ENCODE measurements at places on chromosomes 6 and 20. TPM values are rescaled to one million over a fixed set of nuclear protein-coding genes. Genes with fewer than 3 reads are reported as not detected.

The RHAG gene
- not detected for total RNA-seq

DNA sequence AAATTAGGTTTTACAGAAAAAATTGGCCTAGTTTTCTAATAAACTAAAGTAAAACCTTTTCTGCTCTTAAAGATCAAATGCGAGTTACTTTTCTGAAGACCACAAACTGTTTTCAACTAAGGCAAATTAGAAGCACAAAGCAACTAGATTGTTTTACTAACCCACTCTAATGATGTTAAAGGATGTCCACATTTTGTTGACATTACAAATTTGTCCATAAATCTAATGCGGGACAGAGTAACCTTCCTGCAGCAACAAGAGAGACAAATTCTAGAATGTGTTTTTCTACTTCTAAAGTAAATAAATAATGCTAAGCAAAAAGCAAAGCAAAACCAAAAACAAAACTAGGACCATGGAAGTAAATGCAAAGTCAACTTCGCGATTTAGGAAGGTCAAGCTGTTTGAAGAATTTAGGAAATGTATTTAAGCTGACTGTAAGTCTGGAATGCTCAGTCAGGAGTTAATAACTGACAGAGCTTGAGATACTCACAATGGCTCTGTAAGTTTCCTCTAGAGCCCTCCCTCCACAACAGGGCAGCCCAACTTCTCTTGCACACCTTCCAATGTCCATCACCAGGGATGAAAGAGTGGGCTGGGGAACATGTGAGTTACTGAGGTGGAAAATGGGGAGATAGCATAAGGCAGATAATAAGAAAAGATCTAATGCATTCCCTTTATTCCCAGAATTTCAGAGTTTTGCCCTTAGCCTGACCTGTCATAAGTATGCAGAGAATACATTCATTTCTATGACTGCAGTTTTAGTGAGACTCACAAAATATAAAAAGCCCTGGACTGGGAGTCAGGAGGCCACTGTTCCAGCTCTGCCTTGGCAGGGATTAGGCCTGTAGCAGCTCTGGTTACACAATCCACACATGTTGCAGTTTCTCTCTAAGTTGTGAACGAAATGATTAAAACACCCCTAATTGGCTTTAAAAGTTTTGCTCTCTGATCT, 158.8 kb downstream of the FOXA2 start:
- DNase-seq = no peak

The LGSN gene
- total RNA-seq = not detected

DNA sequence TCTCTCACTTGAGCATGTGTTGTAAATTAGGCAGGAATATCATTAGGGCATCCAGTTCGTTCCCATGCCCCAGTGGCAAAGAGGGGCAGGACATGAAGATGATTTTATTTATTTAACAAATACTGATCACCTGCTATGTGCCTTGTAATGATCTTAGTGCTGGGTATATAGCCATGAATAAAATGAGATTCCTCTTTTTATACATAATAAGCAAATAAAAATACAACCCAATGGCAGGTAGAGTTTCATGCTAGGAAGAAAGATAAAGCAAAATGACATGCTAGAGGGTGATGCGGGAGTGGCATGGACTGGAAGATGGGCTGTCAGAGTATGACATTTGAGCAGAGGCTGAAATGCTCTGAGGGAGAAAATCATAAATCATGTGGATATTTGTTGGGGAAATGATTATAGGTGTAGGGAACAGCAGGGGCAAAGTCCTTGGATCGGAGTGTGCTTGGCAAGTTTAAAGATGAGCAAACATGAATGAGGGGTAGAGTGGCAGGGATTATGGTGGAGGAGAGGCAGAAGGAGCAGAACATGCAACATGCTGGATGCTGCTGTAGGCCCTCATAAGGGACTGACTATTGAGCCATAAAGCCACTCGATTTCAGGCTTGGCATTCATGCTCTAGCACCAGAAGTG, 342.1 kb downstream of the PLCB1 start:
- DNase-seq = no peak

The CTAGE9 gene
- not detected for total RNA-seq

The IL17F gene
- not detected for total RNA-seq

The SFTA2 gene
- total RNA-seq = not detected

DNA sequence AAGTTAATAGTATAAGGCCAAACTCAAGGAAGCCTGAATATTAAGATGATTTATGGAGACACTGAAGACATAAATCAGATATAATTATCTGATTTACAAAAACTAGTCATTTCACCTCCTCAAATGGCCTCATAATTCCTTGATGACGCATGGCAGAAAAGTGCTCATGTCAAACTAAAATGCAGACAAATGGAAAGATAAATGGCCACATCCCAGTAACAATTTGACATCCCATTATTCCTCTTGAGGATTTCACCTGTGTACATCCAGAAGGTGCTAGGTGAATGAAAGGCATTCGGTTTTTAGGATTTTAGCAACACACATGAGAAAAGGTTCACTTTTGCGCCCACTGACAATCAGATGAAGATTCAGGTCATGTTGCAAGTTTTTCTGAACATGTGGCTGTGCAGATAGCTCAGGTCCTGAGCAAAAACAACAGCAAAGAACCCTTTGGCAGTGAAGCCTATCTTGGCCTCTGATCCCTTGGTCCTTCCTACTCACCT, 24.2 kb downstream of the SGK1 start:
- no peak for DNase-seq

DNA sequence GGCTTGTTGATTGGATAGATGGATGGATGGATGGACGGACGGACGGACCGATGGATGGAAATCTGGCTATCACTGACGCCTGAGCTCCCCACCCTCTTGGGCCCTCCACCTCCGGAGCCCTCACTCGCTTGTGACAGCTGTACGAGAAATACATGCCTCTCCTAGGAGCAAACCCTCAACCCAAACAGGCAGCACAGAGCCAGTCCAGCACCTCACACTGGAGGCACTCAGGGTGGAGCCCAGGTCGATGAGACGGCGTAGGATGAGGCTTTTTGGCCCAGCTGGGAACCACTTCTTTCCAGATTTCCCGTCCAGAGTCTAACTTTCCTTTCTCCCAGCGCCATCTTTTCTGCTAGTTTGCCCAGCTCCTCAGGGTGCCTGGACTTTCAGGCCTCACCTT, 2.7 kb upstream of the LY6G5C start:
- no peak for DNase-seq

DNA sequence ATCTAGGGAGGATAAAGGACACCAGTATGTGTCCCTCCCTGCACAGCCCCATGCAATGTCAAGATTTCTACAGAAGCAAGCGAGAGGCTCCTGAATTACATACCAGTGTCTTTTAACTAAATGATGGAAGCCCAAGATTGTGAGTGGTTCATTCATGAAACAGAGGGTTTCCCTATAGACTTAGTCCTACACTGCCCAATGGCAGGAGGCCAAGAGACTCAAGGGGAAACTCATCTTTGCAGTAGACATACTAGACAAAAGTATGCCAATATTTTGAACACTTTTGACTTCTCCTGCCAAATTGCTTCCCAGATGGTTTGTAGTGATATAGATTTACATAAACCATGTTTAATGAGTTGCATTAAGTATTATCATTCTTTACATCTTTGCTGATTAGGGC, 557.2 kb upstream of the JAG1 start:
- no peak for DNase-seq

- DNase-seq = peak; percentile 68
Observed at GRCh38 chr20:47620808-47621805, 119.4 kb downstream of the NCOA3 start.

DNA sequence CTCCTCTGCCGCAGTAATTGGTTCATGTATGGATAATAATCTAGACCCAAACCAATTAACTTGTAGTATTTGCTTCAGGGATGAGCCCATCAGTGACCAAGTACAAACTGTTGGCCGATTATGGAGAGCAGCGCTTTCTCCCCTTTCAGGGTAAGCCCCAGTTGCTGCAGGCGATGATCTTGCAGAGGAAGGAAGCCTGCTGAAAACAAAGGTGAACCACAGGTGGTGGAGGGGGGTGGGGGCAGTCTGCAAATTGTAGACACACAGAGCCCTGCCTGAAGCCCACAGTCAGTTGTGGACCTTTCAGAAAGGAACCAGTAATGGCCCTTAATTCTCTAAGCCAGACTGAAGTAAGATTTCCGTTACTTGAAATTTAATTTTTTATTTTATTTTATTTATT, 167.9 kb upstream of the JARID2 start:
- no peak for DNase-seq

The CDSN gene
- total RNA-seq = not detected

DNA sequence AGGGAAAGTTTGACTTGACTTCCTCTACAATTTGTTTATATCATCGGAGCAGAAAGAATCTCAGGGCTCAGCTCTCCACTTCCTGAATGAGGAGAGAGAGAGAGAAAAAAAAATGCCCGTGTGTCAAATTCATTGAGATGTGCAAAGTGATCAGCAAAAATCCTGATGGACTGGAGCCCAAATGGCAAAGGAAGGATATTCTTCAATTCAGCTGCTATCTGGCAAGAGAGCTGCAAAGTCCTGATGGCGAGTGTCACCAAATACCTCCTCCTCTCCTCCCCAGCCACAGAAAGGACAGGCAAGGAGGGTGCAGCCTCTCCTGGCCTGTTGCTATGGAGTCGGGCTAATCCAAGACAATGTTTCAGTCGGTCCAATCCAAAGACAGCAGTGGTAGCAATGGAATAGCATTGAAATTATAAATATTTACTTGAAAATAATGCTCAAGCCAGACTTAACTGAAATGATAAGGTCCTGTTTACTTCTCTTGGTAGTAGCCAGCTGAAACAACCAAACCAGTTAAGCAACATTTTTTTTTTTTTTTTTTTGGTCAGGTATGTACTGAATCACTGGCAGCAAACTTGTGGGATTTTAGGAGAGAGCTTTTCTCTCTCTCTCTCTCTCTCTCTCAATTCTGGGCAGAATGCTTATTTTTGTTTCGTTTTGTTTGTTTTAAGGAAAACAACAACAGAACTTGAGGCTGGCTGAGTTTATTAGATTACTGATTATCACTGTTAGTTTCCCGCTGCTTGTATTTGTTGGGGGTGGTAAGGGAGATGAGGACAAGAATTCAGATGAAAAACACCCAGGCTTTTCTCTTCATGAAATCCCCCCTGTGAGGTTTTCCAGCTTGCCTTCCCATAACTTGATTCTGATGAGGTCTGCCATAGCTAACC, 204.2 kb downstream of the BCAS1 start:
- DNase-seq = peak; percentile 60

GRCh38 chr6:71707059-71707458, 179.3 kb upstream of the RIMS1 start:
- DNase-seq = no peak

The SLC22A3 gene
- not detected for total RNA-seq

The RIMS1 gene
- not detected for total RNA-seq

DNA sequence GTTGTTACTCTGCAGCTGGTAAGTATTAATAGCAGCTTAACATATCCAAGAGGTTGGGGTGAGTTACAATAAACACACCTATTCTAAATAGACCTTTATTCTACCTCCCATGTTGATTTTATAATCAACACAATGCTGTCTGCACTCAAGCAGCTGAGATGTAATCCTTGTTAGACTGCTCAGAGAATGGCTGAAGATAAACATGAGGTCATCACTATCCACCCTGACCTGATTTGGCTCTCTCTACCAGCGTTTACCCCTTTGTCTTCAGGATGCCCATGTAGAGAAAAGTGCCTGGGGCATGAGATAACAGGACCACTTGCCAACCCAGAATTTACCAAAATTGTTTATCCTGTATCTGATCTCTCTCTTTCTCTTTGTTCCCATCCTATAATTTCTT, 220.7 kb upstream of the DEFB112 start:
- no peak for DNase-seq

GRCh38 chr6:105745464-105746129, 340.5 kb upstream of the PRDM1 start:
- no peak for DNase-seq

- no peak for DNase-seq
Observed at GRCh38 chr6:21678990-21679389, 85.4 kb downstream of the SOX4 start.

DNA sequence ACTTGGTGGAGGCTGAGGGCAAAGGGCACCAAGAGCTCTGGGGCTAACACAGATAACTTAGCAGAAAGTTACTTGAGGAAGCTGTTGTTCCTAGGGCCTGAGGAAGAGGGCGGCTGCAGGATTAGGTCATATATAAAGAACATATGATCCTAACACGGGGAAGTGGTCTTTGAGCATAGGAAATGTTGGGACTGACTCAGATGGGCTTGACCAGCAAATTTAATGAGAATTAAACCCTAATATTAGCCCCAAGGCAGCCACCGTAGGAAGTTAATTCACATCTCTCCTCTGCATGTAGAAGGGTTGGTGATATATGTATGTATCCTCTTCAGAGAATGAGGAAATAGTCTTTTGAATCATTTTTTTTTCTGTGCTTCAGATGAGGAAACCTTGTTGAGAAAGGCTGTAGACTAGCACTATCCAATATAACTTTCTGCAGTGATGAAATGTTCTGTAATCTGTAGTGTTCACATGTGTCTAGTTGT, 9.2 kb upstream of the ZBTB9 start:
- no peak for DNase-seq

The DEFB132 gene
- total RNA-seq = not detected

The ADGRF5 gene
- total RNA-seq = not detected

DNA sequence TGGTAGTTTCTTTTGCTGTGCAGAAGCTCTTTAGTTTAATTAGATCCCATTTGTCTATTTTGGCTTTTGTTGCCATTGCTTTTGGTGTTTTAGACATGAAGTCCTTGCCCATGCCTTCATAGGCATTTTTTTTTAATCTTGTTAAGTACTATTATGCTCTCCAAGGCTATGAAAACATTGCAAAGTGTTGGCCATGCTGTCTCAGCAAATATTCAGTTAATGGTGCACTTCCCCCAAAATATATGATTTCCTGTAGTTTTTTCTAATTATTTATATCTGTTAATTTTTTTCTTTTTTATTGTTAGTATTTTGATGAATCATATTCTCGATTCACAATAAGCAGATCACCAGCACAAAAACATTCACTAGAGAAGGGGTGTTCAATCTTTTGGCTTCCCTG, 806.1 kb upstream of the FLRT3 start:
- no peak for DNase-seq

- no peak for DNase-seq
Observed at GRCh38 chr6:116492331-116493067, 18.9 kb upstream of the CALHM5 start.

- no peak for DNase-seq
Observed at GRCh38 chr6:138559143-138559542, 59.8 kb upstream of the NHSL1 start.

The YTHDF1 gene
- total RNA-seq = 40.2 TPM

DNA sequence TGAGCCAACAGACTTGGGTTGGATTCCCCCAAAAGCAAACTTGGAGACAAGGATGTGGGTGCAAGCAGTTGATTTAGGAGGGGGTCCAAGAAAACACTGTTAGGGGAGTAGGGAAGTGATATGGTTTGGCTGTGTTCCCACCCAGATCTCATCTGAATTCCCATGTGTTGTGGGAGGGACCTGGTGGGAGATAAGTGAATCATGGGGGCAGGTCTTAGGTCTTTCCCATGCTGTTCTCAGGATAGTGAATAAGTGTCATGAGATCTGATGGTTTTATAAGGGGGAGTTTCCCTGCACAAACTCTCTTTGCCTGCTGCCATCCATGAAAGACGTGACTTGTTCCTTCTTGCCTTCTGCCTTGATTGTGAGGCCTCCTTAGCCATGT, 542.6 kb downstream of the DHX35 start:
- no peak for DNase-seq

- no peak for DNase-seq
Observed at GRCh38 chr6:84019842-84020211, 13.7 kb upstream of the MRAP2 start.

The MYLIP gene
- 40.6 TPM for total RNA-seq
